Activated CD8-positive, alpha-beta memory T cell treated with anti-CD3 and anti-CD28 coated beads, Interleukin-2, amount 10 ng/mL, durations not matched to agents 7 days and 5 days (primary cell): ENCODE measurements at places on chromosomes 5 and 9. TPM values are rescaled to one million over a fixed set of nuclear protein-coding genes. Genes with fewer than 3 reads are reported as not detected.

DNA sequence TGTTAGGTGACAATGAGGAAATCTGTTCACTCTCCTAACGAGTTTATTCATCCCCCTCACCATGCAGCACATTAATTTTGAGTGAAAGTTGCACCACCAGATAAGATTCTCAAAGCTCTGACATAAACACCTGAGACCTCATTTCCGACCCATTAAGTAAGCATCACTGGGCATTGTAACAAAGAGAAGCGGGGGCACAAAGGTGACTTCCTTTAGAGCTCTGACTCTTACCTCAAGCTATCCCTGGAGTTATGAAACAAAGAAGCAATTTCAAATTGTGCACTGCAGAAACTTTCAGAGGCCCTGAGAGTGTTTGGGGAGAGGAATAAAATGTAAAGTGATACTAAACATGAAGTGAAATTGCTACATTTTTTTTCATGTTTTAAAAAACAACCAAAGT lies 29.5 kb downstream of the C5orf15 start:
- H3K36me3 ChIP-seq = no peaks in the 10 kb centered on the region
- H3K27ac ChIP-seq = no peak overlapping the region
- no peaks in the 10 kb centered on the region for H3K27me3 ChIP-seq
- no peak for DNase-seq
- no peak overlapping the region for H3K4me3 ChIP-seq
- no peaks in the 10 kb centered on the region for H3K4me1 ChIP-seq

Gene CPLANE1
- total RNA-seq = 8.0 TPM

- no peak overlapping the region for H3K4me3 ChIP-seq
- no peaks in the 10 kb centered on the region for H3K27me3 ChIP-seq
- DNase-seq = no peak
- H3K4me1 ChIP-seq = peaks cover 6% of the 10 kb centered on the region
These were observed 90.8 kb downstream of the SUSD1 start for GRCh38 chr9:112084334-112084733.

Gene GBGT1
- 3.9 TPM for total RNA-seq

- no peak overlapping the region for H3K4me3 ChIP-seq
- no peak for DNase-seq
- H3K27ac ChIP-seq = peak overlapping the region; percentile 29
- peaks cover 24% of the 10 kb centered on the region for H3K4me1 ChIP-seq
- H3K36me3 ChIP-seq = peaks cover 5% of the 10 kb centered on the region
These were observed 3.2 kb upstream of the TMEM245 start for GRCh38 chr9:109122726-109123621.

Gene ANGPTL2
- not detected for total RNA-seq

Gene ZNF367
- total RNA-seq = 31.2 TPM
